ENCODE measurements at places on chromosomes 5 and 9. TPM values are rescaled to one million over a fixed set of nuclear protein-coding genes. Genes with fewer than 3 reads are reported as not detected.

- no peak for DNase-seq
These were observed 258.2 kb upstream of the MAP3K1 start for GRCh38 chr5:56557198-56557597.

- DNase-seq = no peak
These were observed 71.1 kb upstream of the CD180 start for GRCh38 chr5:67267512-67268216.

DNA sequence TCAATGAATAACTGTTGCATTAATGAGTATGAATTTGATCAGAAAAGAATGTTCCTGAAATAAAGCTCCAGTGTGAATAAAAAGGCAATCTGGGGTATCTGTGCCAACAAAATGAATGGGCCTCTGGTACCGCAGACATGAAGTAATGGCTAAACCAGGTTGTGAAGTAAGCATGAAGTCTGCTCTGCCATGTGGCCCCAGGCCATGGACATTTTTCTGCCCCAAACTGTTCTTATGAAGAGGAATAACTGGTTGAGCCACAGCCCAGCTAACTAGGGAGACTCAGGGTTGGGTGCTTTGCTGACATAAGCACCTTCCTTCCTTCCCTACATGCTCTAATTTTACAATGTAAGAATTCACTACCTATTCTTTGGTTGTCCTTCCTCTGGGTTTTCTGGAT is 147.4 kb upstream of the LRRTM2 start:
- DNase-seq = no peak

Gene TMC1
- total RNA-seq = not detected

GRCh38 chr5:95068289-95068910 is 216.5 kb downstream of the MCTP1 start:
- no peak for DNase-seq
